A549 treated with RU486 at 1 μM for 4 hours (cell line): ENCODE measurements at places on chromosomes 7 and 10. TPM values are rescaled to one million over a fixed set of nuclear protein-coding genes. Genes with fewer than 3 reads are reported as not detected.

The NPC1L1 gene
- total RNA-seq = 0.05 to 0.14 TPM (median 0.06 TPM) in 5 replicates

The ZWINT gene
- 82.6 to 106 TPM (median 88.6 TPM) in 5 replicates for total RNA-seq

The AGR2 gene
- total RNA-seq = 94.2 to 178 TPM (median 155 TPM) in 5 replicates

The CLEC5A gene
- total RNA-seq = not detected in 5 replicates

The C10orf143 gene
- total RNA-seq = 0.26 to 1.2 TPM (median 0.48 TPM) in 5 replicates

The IPMK gene
- total RNA-seq = 0.84 to 3.6 TPM (median 2.8 TPM) in 5 replicates

The MCM10 gene
- 22.7 to 28.8 TPM (median 24.4 TPM) in 5 replicates for total RNA-seq

The FGL2 gene
- not detected in 5 replicates for total RNA-seq

The SEMA3D gene
- total RNA-seq = 0.03 to 0.09 TPM in 2 of 5 replicates, not detected in the others

The CRYGN gene
- not detected in 5 replicates for total RNA-seq

The SAP25 gene
- total RNA-seq = 0.42 to 0.76 TPM (median 0.55 TPM) in 3 of 5 replicates, not detected in the others

The VGF gene
- total RNA-seq = 7.8 to 20.9 TPM (median 15.1 TPM) in 5 replicates

The TUBB8 gene
- 0.18 TPM in 1 of 5 replicates, not detected in the others for total RNA-seq

The SPDYE11 gene
- total RNA-seq = not detected in 5 replicates

The PAX4 gene
- total RNA-seq = not detected in 5 replicates

The TSPAN12 gene
- 0.29 to 0.96 TPM (median 0.61 TPM) in 5 replicates for total RNA-seq

The NEURL1 gene
- 0.18 to 0.83 TPM (median 0.35 TPM) in 5 replicates for total RNA-seq

The ZNF716 gene
- not detected in 5 replicates for total RNA-seq

The CFAP70 gene
- total RNA-seq = 0.11 to 0.16 TPM (median 0.14 TPM) in 5 replicates

The SUPV3L1 gene
- total RNA-seq = 34.9 to 49.1 TPM (median 37.8 TPM) in 5 replicates

The LDB3 gene
- 0.05 to 0.06 TPM (median 0.05 TPM) in 3 of 5 replicates, not detected in the others for total RNA-seq

The KCTD7 gene
- 4.6 to 7.3 TPM (median 6.3 TPM) in 5 replicates for total RNA-seq

The ADRB1 gene
- 0.37 to 1.1 TPM (median 0.85 TPM) in 5 replicates for total RNA-seq

The REPIN1 gene
- total RNA-seq = 73.2 to 96.1 TPM (median 93.1 TPM) in 5 replicates

The FAM25A gene
- not detected in 5 replicates for total RNA-seq

The CCDC201 gene
- not detected in 5 replicates for total RNA-seq

The ATP6V0E2 gene
- total RNA-seq = 42.7 to 64.6 TPM (median 59.8 TPM) in 5 replicates

The SLC25A40 gene
- total RNA-seq = 3.4 to 9.1 TPM (median 7.8 TPM) in 5 replicates

The HTR5A gene
- total RNA-seq = not detected in 5 replicates

The ARHGEF35 gene
- 0.22 to 0.59 TPM (median 0.26 TPM) in 5 replicates for total RNA-seq

The FXYD4 gene
- total RNA-seq = not detected in 5 replicates

The SLC16A12 gene
- total RNA-seq = 0.05 TPM in 1 of 5 replicates, not detected in the others

The CDH23 gene
- 1.9 to 3.2 TPM (median 2.8 TPM) in 5 replicates for total RNA-seq

The ZNF853 gene
- total RNA-seq = 1.8 to 2.9 TPM (median 2.3 TPM) in 5 replicates

The CALHM3 gene
- 0.35 to 0.53 TPM (median 0.41 TPM) in 5 replicates for total RNA-seq

The THSD7A gene
- 1.3 to 3.3 TPM (median 2.6 TPM) in 5 replicates for total RNA-seq

The NKX2-3 gene
- total RNA-seq = 0.07 to 0.09 TPM (median 0.08 TPM) in 4 of 5 replicates, not detected in the other

The MSS51 gene
- total RNA-seq = 0.36 to 0.79 TPM (median 0.41 TPM) in 5 replicates

The NAMPT gene
- 117 to 197 TPM (median 127 TPM) in 5 replicates for total RNA-seq
